ENCODE measurements at places on chromosomes 5 and 9.

DNA sequence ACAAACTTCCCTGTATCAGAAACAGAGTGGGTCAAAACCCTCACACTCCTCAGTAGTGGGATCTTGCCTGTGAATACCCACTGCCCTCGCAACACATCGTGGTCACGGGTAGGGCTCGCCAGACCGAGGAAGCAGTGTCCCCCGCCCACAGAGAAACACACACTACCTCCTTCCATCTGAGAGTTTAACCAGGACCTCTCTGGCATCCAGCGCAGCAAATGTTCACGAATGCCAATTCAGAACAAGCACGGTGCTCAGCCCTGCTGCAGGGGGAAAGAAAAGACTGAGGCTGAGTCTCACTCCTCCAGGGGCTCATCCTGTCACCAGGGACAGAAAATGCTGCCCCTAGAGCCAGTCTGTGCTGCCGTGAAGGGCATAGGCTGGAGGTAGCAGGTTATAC lies 42.5 kb upstream of the SYNPO start:
- DNase-seq, result no peak

DNA sequence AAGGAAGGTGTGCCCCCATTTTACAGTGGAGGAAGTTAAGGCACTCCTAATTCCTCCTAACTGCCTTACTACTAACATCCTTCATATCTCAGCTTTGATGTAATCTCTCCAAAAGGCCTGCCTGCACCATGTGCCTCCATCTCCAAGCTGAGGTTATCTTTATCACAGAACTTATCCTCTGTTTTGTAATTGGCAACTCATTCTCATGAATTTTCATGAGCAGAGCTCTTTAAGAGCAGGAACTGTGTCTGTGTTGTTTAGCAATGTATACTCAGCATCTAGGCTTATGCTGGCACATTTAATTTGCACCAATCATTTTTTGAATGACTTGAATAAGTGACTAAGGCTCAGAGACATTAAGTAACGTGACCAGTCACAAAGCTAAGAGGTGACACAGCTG lies 147.9 kb upstream of the VLDLR start:
- DNase-seq, result no peak

- no peak for DNase-seq
Measured at GRCh38 chr5:74199436-74200210, 440.9 kb downstream of the ENC1 start.

DNA sequence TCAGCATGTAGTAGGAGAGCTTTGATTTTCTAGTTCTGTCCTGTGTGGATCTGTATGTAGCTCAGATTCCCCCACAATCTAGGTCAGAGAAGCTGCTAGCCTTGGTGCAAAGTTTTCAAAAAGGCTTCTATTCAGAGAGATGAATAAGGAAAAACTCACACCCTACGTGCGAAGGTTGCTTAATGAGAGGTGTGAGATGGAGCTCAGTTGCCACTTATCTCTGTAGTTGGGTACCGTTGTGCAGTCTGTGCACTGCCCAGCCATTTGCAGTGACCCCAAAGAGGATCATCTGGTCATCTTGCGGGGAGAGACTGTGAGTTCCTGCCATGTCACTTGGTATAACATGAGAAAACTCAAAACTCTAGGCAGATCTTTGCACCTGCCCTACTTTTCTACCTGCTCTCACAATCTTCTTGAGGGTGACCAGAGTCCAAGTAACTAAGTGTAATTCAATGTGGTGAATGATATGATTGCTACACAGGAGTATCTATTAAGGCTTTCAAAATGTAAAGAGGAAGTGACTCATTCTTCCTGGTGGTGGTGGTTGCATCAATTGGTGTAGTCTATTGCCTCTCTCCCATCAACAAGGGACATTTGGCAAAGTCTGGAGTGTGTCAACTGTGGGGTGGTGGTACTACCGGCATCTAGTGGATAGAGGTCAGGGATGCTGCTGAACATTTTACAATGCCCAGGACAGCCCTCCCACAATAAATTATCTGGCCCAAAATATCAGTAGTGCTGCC lies 65.2 kb downstream of the TMC1 start:
- DNase-seq, result no peak

DNA sequence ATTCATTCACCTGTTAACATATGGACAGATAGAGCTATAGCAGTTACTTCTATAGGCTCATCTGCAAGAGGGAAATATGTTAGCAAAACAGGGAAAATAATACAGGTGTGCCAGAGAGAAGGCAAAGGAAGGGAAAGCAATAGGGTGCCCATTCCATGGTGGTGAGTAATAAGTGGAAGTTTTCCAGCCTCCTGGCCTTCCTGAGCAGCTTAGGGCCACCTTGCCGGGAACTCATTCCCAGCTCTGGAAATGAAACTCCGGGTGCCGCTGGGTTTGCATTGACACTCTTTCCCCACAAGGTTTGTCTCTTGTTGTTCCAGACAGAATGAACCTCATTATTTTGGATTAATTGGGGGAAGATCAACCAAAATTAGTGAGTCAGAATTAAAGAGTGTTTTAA lies 58.4 kb downstream of the SLC1A3 start:
- DNase-seq, result no peak

DNA sequence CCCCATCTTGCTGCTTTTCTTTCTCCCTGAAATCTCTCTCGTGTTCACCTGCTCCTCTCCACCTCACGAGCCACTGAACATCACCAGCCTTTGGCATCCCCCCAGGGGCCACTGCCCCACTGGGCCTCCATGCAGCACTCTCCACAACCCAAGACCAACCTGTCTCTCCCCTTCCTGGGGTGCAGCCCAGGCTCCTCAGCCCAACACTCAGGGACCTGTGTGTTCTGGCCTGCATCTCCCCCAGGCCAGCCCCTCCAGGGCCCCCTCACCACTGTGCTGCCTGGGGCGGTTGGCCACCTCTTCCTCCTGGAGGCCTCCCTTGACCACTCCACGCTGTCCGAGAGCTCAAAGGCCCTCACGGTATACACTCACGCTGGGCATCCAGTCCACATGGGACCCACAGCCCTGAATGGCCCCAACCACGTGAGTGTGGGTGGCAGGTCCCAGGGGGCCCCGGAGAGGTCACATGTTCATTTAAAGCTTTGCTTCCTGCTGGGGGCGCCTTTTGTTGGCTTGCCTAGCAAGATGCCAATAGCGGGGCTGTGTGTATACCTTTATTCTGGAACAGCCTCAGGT lies 453 bp upstream of the DOK3 start:
- no peak for DNase-seq

All from GM12892 (cell line).